ENCODE measurements at places on chromosomes 2 and 18.
A peak's percentile ranks its signal among the peaks of the same experiment; 100 is the strongest.

DNA sequence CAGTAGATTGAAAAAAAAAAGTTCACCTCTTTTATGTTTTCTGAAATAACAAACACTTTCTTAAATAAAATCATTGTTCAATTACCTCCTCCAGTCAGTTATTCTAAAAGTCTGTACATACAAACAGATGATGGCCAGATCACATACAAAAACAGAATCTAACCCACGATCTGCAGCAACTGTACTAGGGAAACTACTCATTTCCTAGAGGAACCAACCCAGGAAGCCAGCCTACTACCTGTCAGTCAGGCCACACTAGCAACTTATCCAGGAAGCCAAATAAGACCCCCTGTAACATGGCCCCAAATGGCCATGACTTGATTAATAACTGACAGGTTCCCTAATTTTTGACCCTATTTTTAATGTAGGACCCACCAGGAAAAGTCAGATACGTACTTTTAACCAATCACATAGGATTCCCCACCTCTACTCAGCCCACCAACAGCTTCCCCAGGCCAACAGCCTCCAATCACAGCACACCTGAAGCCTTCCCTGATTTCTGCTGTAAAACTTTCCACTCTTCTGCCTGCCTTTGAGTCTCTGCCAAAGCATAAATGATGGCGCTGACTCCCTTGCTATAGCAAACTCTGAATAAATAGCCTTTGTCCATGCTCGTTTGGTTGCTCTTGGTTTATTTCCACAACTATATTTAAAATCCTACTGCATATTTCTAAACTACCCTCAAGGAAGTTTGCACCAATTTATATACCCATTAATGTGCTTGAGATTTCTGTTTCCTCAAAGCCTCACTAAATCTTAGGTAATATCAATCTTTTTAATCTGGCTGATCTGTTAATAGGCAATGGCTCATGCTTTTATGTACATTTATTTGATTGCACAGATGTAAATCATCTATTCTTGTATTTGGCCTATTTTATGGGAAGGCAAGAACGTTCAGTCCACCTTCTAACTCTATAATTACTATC lies 486.4 kb downstream of the FBXO15 start:
- no peak for DNase-seq

- no peak for DNase-seq
Measured at GRCh38 chr2:1494906-1495305, 81.6 kb downstream of the TPO start.

DNA sequence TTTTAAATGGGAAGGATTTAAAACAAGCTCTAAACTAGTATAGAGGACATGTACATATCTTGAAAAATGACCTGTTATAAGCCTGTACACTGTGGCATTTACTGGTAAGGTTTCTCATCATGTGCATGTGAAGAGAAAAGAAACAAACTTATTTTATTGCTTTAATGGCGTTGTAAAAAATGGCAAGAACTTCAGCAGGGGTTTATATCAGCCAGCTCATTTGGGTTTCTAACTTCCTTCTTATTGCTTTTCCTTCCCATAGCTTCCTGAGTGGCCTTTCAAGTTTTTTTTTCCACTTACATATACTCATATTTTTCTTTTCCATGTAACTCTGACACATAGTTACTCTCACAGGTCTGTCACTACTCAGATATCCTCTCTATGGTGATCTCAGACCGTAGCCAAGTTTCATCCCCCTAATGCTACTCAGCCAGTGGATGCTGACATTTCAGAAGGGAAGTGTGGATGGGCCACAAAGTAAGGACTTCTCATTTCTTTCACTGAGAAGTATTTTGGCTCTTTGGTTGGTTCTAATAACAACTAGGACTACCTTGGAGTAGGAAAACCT lies 198.2 kb downstream of the PARD3B start:
- DNase-seq = no peak

- DNase-seq = no peak
Measured at GRCh38 chr2:139165041-139165440, 384.9 kb upstream of the NXPH2 start.

DNA sequence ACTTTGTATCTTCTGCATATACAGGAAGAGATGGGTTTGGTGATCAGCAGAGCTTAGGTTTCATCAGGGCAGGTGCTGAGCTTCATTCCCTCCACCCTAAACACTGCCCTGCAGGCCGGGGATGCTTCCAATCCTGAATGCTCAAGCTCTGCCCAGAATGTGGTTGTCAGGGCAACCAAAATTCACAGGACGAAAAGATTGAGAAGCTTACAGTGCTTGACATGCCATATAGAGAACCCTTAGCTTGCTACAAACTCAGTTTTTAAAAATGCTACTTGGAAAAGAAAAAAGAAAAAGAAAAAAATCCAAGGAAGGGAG lies 65.6 kb downstream of the SH3RF3 start:
- peak; percentile 31 for DNase-seq

- no peak for DNase-seq
Measured at GRCh38 chr2:17313261-17313660, 205.0 kb downstream of the RAD51AP2 start.

GRCh38 chr2:70981421-70981820 lies 3.0 kb downstream of the ANKRD53 start:
- DNase-seq = no peak

- no peak for DNase-seq
Measured at GRCh38 chr2:127581050-127581345, 45.5 kb downstream of the MYO7B start.

- DNase-seq = no peak
Measured at GRCh38 chr2:121527009-121527682, 3.5 kb upstream of the RNU4ATAC start.

DNA sequence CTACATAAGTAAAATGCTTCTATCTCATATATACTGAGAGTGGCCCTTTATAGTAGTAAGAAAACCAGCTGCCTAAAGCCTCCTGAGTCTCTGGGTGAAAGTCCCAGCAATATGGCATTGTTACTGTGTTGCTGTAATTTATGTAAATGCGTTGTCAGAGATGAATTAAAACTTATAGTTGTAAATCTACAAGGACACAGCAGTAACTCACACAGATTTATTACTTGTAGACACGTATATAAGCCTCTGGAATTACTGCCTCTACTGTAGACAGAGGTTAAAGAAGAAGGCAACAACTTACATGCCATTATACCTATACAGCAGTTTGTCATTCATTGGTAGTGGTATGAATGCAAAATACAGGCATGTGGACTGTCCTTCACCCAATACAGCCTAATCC lies 169.1 kb upstream of the BOD1L2 start:
- DNase-seq = no peak

DNA sequence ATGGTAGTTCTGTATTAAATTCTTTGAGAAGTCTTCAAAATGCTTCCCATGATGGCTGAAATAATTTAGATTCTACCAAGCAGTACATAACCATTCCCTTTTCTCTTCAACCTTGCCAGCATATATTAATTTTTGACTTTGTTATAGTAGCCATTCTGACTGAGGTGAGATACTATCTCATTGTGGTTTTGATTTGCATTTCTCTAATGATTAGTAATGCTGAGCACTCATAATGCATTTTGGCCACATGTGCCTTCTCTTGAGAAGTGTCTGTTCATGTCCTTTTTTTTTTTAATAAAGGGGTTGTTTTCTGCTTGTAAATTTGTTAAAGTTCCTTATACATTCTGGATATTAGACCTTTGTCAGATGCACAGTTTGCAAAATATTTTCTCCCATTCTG lies 173.9 kb downstream of the CALCRL start:
- DNase-seq = no peak

- no peak for DNase-seq
Measured at GRCh38 chr2:239776436-239777005, 248.6 kb downstream of the NDUFA10 start.

DNA sequence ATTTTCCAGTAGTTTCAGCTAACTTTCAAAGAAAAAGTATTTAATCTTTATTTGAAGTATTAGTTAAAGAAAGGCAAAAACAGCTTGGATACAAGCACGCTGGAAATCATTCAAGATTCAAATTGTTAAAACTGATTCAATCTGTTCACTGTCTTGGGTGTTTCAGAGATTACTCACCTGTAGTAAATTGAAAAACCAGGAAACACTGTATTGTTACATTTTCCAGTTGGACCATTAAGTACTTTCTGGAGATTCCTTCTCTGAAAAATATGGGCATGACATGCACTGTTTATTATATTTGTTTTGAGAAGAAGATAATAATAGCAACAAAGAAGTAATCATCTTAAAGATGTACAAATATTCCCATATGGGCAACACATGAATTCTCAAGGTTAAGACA lies 196.1 kb downstream of the UBE2E3 start:
- no peak for DNase-seq

- DNase-seq = no peak
Measured at GRCh38 chr2:74438248-74438647, 3.5 kb downstream of the RTKN start.

DNA sequence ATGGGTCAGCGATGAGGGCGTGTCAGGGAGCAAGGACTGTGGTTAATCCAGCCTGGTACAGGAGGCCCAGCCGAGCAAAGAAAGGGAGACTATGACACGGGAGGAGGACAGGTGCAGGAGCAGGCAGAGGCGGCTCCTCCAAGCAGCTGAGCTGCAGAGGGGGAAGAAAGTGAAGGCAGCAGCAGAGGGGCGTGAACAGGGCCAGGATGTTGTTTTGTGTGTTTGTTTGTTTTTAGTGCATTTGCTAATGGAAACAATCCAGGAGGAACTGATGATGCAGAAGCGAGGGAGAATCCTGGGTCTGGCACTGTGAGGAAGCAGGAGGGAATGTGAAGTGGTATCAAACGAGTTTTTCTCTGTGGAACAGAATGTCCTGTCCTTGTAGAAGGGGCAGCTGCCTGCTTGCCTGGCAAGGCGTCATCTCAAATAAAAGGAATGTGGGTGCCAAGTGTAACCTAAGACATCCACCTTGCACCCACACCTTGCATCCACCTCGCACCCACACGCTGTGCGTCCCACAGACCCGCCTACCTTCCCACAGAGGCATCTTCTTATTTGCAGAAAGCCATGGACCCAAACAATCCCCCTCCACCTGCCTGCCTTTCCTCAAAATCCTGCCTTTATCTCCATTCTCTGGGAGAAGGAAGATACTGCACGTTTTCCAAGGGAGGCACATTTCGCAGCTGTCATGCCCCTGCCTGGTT lies 134.8 kb downstream of the SH3BP4 start:
- DNase-seq = no peak

DNA sequence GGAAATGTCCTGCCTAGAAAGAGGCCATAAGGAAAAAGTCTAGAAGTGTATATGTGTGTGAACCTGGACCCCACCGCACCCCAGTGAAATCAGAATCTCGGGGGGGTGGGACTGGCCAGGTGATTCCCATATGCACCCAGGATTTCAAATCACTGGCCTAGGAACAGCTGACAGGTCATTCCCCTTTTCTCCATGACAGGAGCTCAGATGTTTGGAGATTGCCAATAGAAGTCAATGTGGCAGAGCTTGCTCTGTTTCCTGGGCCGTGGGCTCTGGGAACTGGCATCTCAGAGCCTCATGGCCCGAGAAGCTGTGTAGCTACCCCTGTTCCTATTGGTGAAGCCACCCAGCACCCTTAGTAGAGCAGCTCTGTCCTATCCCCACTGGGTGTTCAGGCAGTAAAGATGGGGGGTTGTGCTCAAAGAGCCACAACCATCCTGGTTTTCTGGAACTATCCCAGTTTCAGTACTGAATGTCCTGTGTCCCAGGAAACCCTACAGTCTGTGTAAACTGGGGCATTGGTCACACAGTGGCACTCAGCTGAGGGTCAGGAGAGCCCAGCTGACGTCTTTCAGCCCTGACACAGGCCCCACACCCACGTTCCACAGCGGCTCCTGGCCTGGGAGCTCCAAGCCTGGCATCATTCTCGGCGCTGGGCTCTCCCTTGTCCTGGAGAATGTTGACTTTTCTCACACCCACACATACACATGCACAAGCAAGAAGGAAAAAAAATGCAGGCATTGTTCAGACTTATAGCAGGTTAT lies 18.9 kb downstream of the GNLY start:
- peak; percentile 32 for DNase-seq
